A549 treated with ZK216348 at 1 μM for 4 hours (cell line): ENCODE measurements at places on chromosomes 2 and 18. TPM values are rescaled to one million over a fixed set of nuclear protein-coding genes. Genes with fewer than 3 reads are reported as not detected.

The SULT1C2 gene
- total RNA-seq: 0.34 to 0.88 TPM (median 0.53 TPM) in 5 replicates

The INPP5D gene
- total RNA-seq: 0.12 to 1.1 TPM (median 0.61 TPM) in 5 replicates

The SRD5A2 gene
- 0.04 to 0.06 TPM (median 0.06 TPM) in 3 of 5 replicates, not detected in the others for total RNA-seq

The LCT gene
- 0.04 to 0.06 TPM in 2 of 5 replicates, not detected in the others for total RNA-seq

The GAREM1 gene
- total RNA-seq: 3.7 to 5.8 TPM (median 4.4 TPM) in 5 replicates

The MC5R gene
- not detected in 5 replicates for total RNA-seq

The CAMKMT gene
- 3.6 to 6.5 TPM (median 4.5 TPM) in 5 replicates for total RNA-seq

The SERPINB13 gene
- total RNA-seq: not detected in 5 replicates

The CCDC85A gene
- 0.12 to 0.28 TPM (median 0.17 TPM) in 5 replicates for total RNA-seq

The TUBB8B gene
- total RNA-seq: not detected in 5 replicates

The ZNF385B gene
- not detected in 5 replicates for total RNA-seq

The PAX3 gene
- total RNA-seq: not detected in 5 replicates

The RAD51AP2 gene
- not detected in 5 replicates for total RNA-seq

The COLEC11 gene
- 0.39 to 1.4 TPM (median 0.47 TPM) in 5 replicates for total RNA-seq
